Sciatic nerve (tissue), 2 donors: ENCODE measurements at places on chromosomes 3 and 15. TPM values are rescaled to one million over a fixed set of nuclear protein-coding genes. Genes with fewer than 3 reads are reported as not detected.

The IL12A gene
- total RNA-seq = 0.53 TPM

The RTP1 gene
- not detected for total RNA-seq

The GOLGA8J gene
- 0.89 TPM for total RNA-seq

The LIPC gene
- 24.4 TPM for total RNA-seq

The PLA1A gene
- total RNA-seq = 0.76 TPM

The PEX5L gene
- 70.6 TPM for total RNA-seq

The XCR1 gene
- 0.27 TPM for total RNA-seq

The PRSS50 gene
- total RNA-seq = 0.13 TPM

The A4GNT gene
- not detected for total RNA-seq

The SLC35A5 gene
- 42.8 TPM for total RNA-seq

The NSUN3 gene
- 14.0 TPM for total RNA-seq

The CHRNA3 gene
- not detected for total RNA-seq

The TRIP4 gene
- total RNA-seq = 25.9 TPM

The DLEC1 gene
- 4.8 TPM for total RNA-seq

The C15orf39 gene
- total RNA-seq = 25.5 TPM

The POTEB2 gene
- total RNA-seq = not detected

The DUOX1 gene
- total RNA-seq = 5.9 TPM

The ATP13A4 gene
- 1.2 TPM for total RNA-seq

The CHDH gene
- 7.3 TPM for total RNA-seq

The BBX gene
- 93.6 TPM for total RNA-seq

The TTLL13 gene
- total RNA-seq = 0.71 TPM

The FES gene
- total RNA-seq = 44.8 TPM

The RARRES1 gene
- total RNA-seq = 264 TPM

The PSMD2 gene
- total RNA-seq = 122 TPM

The MUSTN1 gene
- 23.9 TPM for total RNA-seq

The STAC gene
- total RNA-seq = 4.4 TPM

The SKOR1 gene
- total RNA-seq = 1.3 TPM

The NEIL1 gene
- 51.6 TPM for total RNA-seq

The CPNE9 gene
- not detected for total RNA-seq

The TERC gene
- 6.3 TPM for total RNA-seq

The OIP5 gene
- total RNA-seq = 0.40 TPM
